ENCODE measurements at places on chromosomes 1 and 21.

DNA sequence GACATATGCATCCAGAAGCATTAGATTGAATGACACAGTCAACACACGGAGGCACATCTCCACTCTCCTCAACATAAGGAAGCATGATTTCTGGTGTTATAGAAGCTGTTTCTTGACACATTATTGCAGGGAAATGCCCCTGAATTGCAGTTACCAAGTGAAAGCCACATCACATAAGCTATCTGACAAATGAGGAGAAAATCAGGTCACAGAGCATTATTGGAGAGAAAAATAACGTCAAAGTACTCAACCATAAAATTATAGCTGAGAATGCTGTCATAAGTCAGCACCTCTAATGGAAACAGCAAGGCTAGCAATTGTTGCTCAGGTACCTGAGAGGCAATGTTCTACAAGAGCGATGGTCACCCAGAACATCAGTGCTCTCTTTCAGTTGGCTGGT lies 169.9 kb upstream of the PALMD start:
- no peak for DNase-seq

- DNase-seq, result no peak
Observed at GRCh38 chr1:60864722-60865121, 217.6 kb upstream of the NFIA start.

GRCh38 chr1:179547021-179547535 lies 28.7 kb downstream of the NPHS2 start:
- no peak for DNase-seq

DNA sequence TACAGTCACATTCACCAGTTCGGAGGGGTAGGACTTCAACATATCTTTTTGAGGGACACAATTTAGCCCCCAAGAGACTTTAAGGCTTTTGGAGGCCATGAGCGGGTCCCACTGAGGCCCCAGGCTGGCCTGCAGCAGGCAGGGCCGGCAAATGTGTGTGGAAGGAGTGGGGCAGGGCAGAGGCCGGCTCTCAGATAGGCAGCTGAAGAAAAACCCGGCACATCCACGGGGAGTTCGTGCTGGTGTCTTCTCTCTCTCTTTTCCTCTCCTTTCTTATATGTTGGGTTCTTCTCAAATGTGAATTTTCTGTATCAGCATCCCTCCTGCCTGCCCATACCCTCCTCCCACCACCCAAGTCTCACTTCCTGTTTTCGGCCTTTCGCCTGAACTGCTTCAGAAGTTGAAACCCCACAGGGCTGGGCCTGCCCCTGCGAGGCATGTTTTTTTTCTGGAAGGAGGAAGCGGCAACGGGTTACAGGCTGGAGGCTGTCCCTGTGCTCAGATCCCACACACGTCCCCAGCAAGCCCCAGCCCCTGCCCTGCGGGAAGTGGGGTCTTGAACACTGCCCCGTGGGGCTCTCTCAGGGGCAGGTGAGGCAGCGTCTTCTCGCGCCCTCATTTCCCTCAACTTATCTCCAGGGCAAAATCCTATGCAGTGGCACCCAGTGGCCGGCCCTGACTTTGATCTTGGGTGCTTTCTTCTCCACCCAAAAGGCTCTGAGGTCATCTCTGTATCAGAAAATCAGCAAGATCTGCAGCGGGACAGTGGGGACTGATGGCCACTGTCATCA lies 9.7 kb upstream of the UMODL1 start:
- no peak for DNase-seq

DNA sequence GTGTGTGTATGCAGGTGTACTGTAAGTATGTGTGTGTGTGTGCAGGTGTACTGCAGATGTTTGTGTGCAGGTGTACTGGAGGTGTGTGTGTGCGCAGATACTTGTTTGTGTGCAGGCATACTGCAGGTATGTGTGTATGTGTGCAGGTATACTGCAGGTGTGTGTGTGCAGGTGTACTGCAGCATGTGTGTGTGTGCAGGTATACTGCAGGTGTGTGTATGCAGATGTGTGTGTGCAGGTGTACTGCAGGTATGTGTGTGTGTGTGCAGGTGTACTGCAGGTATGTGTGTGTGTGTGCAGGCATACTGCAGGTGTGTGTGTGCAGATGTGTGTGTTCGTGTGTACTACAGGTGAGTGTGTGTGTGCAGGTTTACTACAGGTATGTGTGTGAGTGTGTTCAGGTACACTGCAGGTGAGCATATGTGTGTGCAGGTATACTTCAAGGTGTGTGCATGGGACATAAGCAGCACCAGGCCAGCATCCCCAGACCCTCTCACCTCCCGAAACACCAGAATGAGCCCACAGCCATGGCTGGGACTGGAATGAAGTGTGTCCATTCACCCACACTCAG lies 97.5 kb downstream of the DMRTB1 start:
- no peak for DNase-seq

GRCh38 chr1:3799976-3800685 lies 3.8 kb upstream of the LRRC47 start:
- DNase-seq, result no peak

DNA sequence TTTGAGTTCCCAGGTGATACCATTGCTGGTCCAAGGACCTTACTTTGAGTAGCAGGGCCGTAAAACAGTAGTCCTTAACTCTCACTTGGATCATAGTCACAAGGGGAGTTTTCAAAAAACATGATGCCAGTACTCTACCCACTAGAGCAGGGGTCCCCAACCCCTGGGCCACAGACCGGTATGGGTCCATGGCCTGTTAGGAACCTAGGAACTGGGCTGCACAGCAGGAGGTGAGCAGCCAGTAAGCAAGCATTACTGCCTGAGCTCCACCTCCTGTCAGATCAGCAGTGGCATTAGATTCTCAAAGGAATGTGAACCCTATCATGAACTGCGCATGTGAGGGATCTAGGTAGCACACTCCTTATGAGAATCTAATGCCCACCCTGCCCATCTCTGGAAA lies 39.7 kb upstream of the KCNQ4 start:
- no peak for DNase-seq

DNA sequence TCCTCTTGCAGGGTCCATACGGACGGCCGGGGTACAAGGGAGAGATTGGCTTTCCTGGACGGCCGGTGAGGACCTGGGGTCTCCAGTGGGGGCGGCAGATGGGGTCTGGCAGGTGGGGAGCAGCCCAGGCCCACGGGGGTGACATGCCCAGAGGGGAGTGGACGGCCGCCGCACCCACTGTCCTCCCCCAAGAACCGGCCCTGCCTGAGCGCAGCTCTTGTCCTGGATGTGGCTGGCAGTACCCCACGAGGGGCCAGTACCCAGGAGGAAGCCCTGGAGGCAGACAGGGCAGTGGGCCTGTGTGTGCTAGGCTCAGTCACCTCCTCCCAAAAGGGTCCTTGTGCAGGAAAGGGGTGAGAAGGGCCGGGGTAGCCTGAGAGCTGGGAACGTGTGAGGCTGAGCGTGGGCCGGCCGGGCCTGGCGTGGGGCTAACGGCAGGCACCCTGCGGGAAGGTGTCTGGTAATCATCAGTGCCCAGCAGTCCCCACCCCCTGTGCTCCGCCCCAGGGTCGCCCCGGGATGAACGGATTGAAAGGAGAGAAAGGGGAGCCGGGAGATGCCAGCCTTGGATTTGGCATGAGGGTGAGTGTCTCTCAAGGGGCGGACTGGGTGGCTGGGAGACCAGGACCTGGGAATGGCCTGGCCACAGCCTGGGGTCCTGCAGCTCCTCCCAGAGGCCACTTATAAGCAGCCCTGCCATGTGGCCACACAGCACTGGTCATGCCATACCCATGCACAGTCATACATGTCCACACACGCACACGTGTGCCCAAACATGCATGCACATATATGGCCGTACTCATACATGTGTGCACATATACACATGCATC lies 47.2 kb downstream of the SLC19A1 start:
- DNase-seq, result no peak

- DNase-seq, result no peak
Observed at GRCh38 chr1:92964316-92964715, 3.1 kb upstream of the DIPK1A start.
